A375 (cell line): ENCODE measurements at places on chromosomes 16 and 17. TPM values are rescaled to one million over a fixed set of nuclear protein-coding genes. Genes with fewer than 3 reads are reported as not detected.

Gene ABCC3
- 22.4 and 22.9 TPM in 2 replicates for total RNA-seq

Gene TEDC2
- total RNA-seq, result 33.7 and 40.7 TPM in 2 replicates

Gene MYH2
- not detected in 2 replicates for total RNA-seq

Gene CLEC18A
- 6.3 and 7.2 TPM in 2 replicates for total RNA-seq

Gene RNF43
- total RNA-seq, result 0.11 TPM in 1 of 2 replicates, not detected in the other

Gene PDIA2
- 0.41 and 0.88 TPM in 2 replicates for total RNA-seq

Gene OR1A1
- total RNA-seq, result not detected in 2 replicates

Gene TBC1D3B
- total RNA-seq, result 2.1 and 2.3 TPM in 2 replicates

Gene KCNG4
- not detected in 2 replicates for total RNA-seq

Gene LGALS9C
- total RNA-seq, result not detected in 2 replicates

Gene GGT6
- total RNA-seq, result not detected in 2 replicates

Gene DNAI2
- total RNA-seq, result not detected in 2 replicates

Gene DRC3
- total RNA-seq, result 2.0 and 2.9 TPM in 2 replicates

Gene OR4D1
- total RNA-seq, result not detected in 2 replicates

Gene SLC16A11
- not detected in 2 replicates for total RNA-seq

Gene AATK
- 2.7 and 3.4 TPM in 2 replicates for total RNA-seq

Gene CLEC18C
- 0.21 and 0.49 TPM in 2 replicates for total RNA-seq

Gene PPY
- not detected in 2 replicates for total RNA-seq

Gene CDK5R1
- 5.0 and 5.1 TPM in 2 replicates for total RNA-seq

Gene DHX38
- 124 and 125 TPM in 2 replicates for total RNA-seq

Gene MC1R
- total RNA-seq, result 12.2 and 13.8 TPM in 2 replicates

Gene NUDT7
- 2.9 and 3.3 TPM in 2 replicates for total RNA-seq

Gene CTRB1
- total RNA-seq, result not detected in 2 replicates

Gene KRTAP9-8
- not detected in 2 replicates for total RNA-seq

Gene KRT27
- not detected in 2 replicates for total RNA-seq

Gene MYL11
- not detected in 2 replicates for total RNA-seq

Gene AURKB
- total RNA-seq, result 114 and 116 TPM in 2 replicates

Gene HAS3
- 2.8 and 5.5 TPM in 2 replicates for total RNA-seq

Gene NOS2
- total RNA-seq, result 0.05 and 0.19 TPM in 2 replicates

Gene MT1M
- not detected in 2 replicates for total RNA-seq

Gene NTN1
- total RNA-seq, result 0.32 and 0.49 TPM in 2 replicates

Gene NPIPA2
- total RNA-seq, result 3.7 and 4.7 TPM in 2 replicates

Gene CD300E
- total RNA-seq, result not detected in 2 replicates

Gene SMIM5
- 0.57 and 1.2 TPM in 2 replicates for total RNA-seq

Gene DPEP2
- total RNA-seq, result not detected in 2 replicates

Gene MPP3
- total RNA-seq, result 12.7 and 19.9 TPM in 2 replicates

Gene SDR42E2
- total RNA-seq, result not detected in 2 replicates

Gene TELO2
- total RNA-seq, result 24.5 and 42.0 TPM in 2 replicates

Gene KRTAP3-1
- total RNA-seq, result not detected in 2 replicates

Gene DECR2
- total RNA-seq, result 18.3 and 25.2 TPM in 2 replicates

Gene P2RX5
- 11.4 and 13.6 TPM in 2 replicates for total RNA-seq

Gene CNGB1
- not detected in 2 replicates for total RNA-seq

Gene PRCD
- total RNA-seq, result 0.24 TPM in 1 of 2 replicates, not detected in the other

Gene CETP
- total RNA-seq, result not detected in 2 replicates

Gene SBK1
- total RNA-seq, result 0.03 and 0.15 TPM in 2 replicates

Gene HCFC1R1
- 126 and 144 TPM in 2 replicates for total RNA-seq

Gene CAMKK1
- 2.1 and 2.2 TPM in 2 replicates for total RNA-seq

Gene CCL22
- total RNA-seq, result not detected in 2 replicates

Gene HASPIN
- 14.6 and 17.9 TPM in 2 replicates for total RNA-seq

Gene LGALS9
- 0.11 and 0.34 TPM in 2 replicates for total RNA-seq

Gene CEMP1
- 0.45 TPM in 1 of 2 replicates, not detected in the other for total RNA-seq

Gene PTX4
- total RNA-seq, result not detected in 2 replicates

Gene COG7
- 17.9 and 18.0 TPM in 2 replicates for total RNA-seq

Gene SLC13A2
- total RNA-seq, result not detected in 2 replicates

Gene ANKRD40CL
- total RNA-seq, result not detected in 2 replicates

Gene AXIN1
- total RNA-seq, result 36.7 and 40.2 TPM in 2 replicates

Gene ZNF287
- 10.5 and 16.2 TPM in 2 replicates for total RNA-seq

Gene C1QL1
- total RNA-seq, result 6.0 and 6.3 TPM in 2 replicates

Gene SLC38A8
- not detected in 2 replicates for total RNA-seq
